ENCODE measurements at places on chromosomes 12 and 14. TPM values are rescaled to one million over a fixed set of nuclear protein-coding genes. Genes with fewer than 3 reads are reported as not detected.
A peak's percentile ranks its signal among the peaks of the same experiment; 100 is the strongest.

GRCh38 chr14:89336338-89336737 is 80.7 kb downstream of the FOXN3 start:
- DNase-seq = no peak

The RASSF9 gene
- total RNA-seq = 1.7 TPM

The NEUROD4 gene
- not detected for total RNA-seq

DNA sequence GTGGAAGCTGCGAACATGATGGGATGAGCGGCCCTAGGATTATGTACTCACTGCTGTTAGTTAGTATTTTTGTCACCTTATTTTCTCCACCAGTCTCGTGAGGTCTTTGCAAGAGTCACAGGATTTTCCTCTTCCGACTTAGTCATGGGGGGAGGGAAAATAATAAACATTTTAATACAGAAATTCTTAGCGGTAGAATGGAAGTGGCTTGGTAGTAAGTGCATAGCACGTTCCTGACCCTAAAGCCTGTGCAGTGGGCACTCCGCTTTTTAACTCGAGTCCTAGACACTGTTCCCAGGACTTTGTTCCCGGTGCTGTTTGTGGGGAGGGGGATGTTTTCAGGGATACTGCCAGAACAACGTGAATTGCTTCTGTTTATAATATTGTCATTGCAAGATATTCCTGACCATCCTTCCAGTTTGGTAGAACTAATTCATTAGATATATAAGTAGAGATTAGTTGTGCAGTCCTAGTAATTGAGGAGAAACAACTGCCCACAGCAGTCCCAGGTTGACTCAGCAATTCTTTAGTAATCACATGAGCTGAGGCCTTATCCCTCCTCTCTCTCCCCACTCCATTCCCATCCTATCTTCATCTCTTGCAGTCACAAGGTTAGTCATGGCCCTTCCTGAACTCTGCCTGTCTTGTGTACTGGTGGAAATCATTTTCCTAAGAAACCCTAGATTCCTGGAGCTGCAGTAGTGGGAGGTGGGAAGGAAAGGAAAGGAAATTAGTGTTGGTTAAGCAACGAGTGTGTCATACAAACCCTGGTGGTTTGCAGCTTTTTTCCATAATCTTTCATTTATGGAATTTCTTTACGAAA is 799 bp downstream of the SLC38A6 start:
- no peak for DNase-seq

DNA sequence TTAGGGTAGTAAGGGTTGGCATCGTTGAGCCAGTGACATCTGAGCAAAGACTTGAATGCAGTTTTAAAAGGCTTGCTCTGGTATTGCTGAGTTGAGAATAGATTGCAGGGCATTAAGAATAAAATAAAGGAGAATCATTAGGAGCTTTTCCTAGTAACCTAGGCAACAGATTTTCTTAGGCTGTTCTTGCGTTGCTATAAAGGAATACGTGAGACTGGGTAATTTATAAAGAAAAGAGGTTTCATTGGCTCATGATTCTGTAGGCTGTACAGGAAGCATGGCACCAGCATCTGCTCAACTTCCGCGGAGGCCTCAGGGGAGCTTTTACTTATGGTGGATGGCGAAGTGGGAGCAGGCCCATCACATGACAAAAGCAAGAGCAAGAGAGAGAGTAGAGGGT is 97.4 kb downstream of the RAD51B start:
- no peak for DNase-seq

GRCh38 chr14:99244367-99244901 is 27.6 kb downstream of the BCL11B start:
- DNase-seq = no peak

The CCDC85C gene
- total RNA-seq = 17.9 TPM

DNA sequence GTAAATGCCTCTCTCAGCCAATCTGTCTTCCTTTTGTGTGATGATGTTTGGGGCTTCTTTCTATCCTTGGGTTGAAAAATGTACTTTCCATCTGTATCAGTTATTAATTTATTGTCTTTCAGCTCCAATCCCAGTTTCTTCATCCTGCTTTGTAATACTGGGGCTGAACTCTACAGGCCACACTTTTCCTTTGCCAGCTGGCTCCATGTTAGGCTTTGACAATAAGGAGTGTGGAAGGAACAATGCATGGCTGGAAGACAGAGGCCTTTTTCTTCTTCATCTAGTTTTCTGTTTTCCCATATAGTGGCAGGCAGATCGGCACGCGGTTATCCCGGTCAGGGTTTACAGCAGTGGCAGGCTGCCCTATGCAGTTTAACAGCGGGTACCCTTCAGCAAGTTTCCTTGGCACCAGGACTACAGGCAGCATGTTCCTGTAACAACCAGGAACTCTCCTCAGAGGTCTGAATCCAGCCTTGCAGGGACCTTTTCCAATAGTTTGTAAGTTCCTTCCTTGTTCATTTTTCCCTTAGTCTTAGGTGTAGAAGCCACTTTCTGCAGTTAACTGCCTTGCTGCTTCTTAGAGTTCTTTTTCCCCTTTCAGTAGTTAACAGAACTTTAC is 38.5 kb upstream of the CRACR2A start:
- DNase-seq = no peak

GRCh38 chr12:100359822-100360221 is 2.9 kb downstream of the SLC17A8 start:
- no peak for DNase-seq

The SH2B3 gene
- total RNA-seq = 24.9 TPM

- no peak for DNase-seq
Observed at GRCh38 chr14:101538878-101539277, 22.4 kb upstream of the DIO3 start.

The SMCO2 gene
- not detected for total RNA-seq

The RPS6KA5 gene
- total RNA-seq = 30.8 TPM

DNA sequence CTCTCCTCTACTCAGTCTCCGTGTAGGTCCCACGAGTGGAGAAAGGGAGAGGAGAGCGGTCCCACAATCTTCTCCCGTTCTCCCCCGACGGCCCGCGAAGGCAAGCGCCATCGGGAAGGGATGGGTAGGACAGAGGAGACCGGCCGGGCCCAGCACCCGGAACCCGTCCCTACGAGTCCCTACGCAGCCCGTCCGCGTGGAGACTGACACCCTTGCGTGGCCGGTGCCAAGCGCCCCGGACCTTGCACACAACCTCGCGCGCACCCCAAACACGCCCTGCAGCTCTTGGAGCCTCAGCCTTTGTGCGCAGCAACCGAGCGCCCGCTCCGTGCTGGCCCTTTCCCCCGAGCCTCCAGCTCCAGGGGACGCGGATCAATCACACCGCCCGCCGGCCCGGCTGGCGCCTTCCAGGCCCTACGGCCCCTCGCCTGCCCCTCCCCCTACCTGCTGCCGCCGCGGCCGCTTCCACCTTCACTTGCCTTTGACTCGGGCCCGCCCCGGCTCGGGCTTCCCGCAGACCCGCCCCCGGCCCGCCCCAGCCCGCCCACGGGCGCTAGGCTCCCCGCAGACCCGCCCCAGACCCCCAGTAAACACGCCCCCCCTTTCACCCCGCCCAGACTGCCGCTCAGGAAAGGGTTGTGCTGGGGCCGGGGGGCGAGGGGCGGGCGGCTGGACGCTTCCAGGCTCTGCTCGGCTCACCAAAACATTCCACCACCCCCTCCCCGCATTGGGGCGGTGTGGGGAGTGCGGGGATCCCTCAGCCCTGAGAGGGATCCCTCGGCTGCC is at the start of gene NDRG2:
NDRG2 (minus strand) TSS at position 477 of the 786 bp plus-strand sequence. CDS start 1,746 bp downstream, outside the sequence.
- DNase-seq = peak; percentile 95

DNA sequence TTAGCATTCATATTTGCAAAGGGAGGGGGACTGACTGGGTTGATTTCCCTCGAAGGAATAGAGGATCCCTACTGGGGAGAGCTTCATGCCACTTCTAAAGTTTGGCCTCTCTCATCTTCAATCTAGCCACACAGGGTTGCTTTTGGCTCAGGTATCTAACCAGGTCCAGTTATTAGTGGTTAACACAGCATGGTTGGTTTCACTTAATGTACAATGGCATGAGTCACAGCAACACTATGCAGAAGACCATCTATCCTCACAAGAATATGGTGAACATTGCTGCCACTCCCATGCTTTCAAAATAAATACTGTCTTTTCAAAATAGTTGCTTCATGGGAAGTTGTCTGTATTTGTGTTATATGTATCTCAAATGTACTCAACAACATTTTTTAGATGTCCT is 6.6 kb upstream of the RAB3IP start:
- DNase-seq = no peak

The MYH6 gene
- total RNA-seq = not detected

DNA sequence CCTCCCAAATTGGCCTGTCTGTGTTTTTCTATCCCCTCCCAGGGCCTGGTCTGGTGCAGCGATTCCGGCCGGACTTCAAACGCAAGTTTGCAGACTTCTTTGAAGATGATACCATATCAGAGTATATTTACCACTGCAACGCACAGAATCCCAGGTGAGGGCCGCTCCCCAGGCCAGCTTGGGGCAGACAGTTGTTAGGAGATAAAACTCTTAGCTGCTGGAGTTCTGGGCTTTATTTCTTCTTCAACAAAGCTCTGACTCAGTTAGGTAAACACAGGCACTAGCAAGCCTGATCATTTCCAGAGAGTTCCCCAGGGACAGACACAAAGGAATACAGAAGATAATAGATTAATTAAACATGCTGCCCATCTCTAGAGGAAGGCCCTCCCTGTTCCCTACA is 8.3 kb downstream of the ABHD4 start:
- no peak for DNase-seq

DNA sequence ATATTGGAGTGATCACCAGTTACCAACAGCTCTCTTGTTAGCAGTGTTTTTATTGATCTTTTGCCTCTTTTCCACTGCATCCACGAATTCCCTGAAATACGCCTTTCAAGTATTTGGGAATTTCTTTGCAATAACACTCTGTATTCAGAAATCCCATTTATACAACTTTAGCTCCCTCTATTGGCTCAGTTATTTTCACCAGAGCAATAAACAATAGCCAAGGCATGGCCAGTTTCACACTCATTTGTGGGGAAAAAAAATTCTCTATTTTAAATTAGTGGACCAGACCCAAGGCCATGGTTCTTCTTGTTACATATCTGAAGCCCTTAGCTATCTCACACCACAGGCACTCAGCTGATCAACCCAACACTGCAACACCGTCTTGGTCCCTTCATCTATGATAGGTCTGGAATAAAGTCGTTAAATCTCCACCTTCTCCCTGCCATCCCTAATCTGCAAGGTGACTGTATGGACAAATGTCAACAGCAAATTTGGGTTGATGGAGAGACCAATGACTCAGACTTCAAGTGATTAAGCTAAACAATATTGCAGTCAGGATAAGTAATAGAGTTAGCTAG is 92.4 kb upstream of the TMEM260 start:
- DNase-seq = no peak

DNA sequence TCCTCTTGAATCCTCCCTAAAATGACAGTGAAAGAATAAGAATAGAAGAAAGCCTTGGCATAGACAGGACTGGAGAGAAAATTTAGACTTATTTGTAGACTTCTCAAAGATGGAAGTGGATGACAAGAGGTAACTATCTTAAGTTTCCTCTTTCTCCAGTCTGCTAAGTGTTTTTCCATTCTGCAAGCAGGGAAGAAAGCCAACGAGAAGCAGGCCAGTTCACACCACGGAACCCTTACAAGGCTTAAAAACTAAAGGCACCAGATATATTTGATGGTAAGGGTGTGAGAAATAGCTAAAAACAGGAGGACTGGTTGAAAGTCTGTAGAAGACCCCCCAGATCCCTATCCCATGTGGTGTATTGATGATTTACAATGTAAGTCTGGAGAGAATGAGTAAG is 82.9 kb upstream of the GPHB5 start:
- no peak for DNase-seq

The CIROP gene
- not detected for total RNA-seq

DNA sequence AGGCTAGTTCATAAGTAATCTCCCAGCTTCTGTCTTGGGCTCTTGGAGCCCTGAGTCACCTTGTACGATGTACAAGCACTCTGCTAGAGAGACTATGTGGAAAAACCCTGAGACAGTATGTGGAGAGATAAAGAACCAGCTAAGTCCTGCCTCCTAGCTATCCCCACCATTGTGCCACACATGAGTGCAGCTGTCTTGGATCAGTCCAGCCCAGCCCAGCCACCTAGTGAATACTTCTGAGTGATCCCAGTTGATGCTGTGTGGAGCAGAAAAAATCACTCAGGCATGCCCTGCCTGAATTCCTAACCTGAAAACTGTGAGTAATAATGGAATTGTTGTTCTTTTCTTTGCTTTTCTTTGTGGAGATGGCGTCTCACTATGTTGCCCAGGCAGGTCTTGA is 5.1 kb upstream of the SERPINA6 start:
- DNase-seq = no peak

Data from esophagus muscularis mucosa (tissue), 4 donors.